ENCODE measurements at places on chromosomes 16 and 17.

DNA sequence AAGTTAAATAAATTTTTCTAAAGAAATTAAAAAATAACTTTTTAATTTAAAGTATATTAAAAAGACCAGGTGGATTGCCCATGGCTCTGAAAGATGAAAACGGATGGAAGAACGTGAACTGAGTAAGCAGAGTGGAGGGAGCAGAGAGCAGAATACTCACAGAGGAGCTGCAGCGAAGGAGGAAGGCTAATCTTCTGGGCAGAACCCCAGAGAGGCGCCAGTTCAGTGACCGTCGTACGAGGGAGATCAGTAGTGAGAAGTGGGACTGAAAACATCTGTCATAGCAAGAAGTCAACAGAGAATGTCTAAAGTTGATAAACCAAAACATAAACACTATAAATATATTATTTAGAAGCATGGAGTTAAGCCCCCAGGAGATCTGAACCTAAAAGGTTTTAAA lies 34.9 kb downstream of the UBE2G1 start:
- DNase-seq, result no peak

DNA sequence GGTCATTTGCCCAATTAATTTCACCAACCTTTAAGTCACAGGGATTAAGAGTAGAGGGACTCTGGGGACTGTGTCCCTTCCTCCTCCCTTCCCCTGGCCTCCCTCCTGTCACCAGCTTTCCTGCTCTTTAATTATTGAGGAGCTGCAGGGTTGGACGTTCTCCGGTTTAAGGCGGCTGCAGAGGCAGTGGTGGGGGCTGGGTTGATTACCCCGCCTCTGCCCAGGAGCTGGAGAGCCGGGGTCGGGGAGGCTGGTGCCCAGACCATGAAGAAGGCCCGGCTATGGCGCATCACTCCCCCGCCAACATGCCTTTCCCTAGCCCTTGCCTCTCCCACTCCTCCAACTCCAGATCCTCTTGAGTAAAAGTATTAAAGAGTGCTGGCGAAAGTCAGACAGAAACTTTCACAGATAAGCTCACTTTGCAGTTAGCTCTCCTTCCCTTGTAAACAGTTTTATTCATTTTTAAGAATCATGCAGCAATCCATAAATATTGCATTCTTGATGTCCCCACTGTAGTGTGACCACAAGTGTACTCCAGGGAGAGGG lies 1.1 kb upstream of the FOXJ1 start:
- DNase-seq, result no peak

- no peak for DNase-seq
Observed at GRCh38 chr16:1327619-1327947, 5.9 kb upstream of the BAIAP3 start.

- DNase-seq, result no peak
Observed at GRCh38 chr16:72159801-72160200, 12.2 kb downstream of the PMFBP1 start.

DNA sequence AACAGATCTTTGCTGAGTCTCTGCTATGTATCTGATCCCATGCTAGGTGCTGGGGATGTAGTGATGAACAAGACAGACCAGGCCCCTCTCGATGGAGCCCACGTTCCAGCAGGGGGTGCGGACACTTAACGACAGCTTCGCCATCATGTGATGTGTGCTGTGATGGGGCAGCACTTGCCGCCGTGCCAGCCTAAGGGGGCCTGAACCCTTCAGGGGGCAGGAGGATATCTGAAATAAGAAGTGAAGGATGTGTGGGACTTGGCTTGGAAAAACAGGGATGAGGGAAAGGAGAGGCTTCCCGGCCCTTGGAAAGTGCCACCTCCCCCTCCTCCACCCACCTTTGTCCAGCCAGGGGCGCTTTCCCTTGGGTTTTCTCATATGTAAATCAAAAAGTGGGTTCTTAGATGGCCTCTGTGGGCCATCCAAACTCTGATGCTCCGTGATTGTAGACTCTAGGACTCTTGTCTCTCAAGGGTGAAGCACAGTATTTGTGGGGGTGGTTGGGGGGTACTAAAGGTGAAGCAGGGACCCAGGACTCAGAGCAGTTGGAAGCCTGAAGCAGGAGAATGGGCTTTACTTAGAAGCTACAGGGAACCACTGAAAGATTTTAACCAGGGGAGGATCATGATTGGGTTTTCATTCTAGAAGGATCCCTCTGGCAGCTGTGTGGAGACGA lies 4.0 kb upstream of the DLX3 start:
- DNase-seq, result no peak

- DNase-seq, result no peak
Observed at GRCh38 chr17:55410722-55411462, 10.7 kb downstream of the MMD start.

- DNase-seq, result no peak
Observed at GRCh38 chr17:78255953-78256706, 24.7 kb downstream of the TMEM235 start.

GRCh38 chr17:36808180-36808661 lies 129.1 kb upstream of the LHX1 start:
- DNase-seq, result no peak

DNA sequence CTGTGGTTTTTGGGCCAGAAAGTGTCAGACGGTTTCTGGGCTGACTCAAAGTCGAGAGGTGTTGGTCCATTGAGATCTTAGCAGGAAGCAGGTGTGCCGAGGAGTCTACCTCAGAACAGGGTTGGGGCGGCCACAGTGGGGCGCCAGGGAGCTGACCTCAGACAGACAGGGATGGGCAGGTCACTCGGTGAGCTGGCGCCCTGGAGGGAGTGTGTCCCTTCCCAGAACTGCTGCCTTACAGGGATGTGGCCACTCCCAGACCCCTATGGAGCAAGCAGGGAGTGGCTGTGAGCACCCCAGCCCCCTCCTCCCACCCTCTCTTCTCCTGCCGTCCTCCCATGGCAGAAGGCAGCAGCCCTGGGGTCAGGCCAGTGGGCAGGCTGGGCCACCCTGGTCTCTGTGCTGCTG lies 14.0 kb upstream of the DPEP1 start:
- no peak for DNase-seq

- DNase-seq, result peak; percentile 90
Observed at GRCh38 chr17:19004421-19005136, at the start of gene FAM83G. Gene FAM83G, minus strand, starts transcription at chr17:19004764. Its CDS starts 723 bp downstream, at chr17:19004041.

GRCh38 chr17:9976283-9977179 lies 71.5 kb upstream of the RCVRN start:
- DNase-seq, result no peak

DNA sequence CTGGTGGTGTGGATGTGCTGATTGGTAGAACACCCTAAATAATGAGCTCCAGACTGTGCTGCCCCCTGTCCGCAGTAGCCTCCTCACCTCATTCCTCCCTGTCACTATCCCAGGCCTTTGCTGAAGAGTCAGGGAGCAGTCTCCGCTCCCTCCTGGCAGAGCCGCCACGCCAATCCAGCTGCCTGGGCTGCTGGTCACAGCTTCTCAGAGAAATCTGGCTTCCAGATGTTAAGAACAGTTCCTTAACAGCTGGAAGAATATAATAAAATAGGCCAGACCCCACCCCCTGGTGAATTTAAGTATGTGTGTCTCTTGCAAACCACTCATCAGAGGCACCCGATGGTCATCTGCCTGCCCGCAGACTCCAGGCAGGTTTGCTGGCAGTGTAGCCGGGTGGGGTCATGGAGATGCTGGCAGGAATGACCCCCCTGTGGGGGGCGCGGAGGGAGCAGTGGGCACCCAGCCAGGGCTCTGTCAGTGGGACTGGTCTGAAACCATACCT lies 161.0 kb downstream of the CCDC182 start:
- DNase-seq, result no peak

- DNase-seq, result no peak
Observed at GRCh38 chr17:31820691-31821435, 38.2 kb downstream of the COPRS start.

DNA sequence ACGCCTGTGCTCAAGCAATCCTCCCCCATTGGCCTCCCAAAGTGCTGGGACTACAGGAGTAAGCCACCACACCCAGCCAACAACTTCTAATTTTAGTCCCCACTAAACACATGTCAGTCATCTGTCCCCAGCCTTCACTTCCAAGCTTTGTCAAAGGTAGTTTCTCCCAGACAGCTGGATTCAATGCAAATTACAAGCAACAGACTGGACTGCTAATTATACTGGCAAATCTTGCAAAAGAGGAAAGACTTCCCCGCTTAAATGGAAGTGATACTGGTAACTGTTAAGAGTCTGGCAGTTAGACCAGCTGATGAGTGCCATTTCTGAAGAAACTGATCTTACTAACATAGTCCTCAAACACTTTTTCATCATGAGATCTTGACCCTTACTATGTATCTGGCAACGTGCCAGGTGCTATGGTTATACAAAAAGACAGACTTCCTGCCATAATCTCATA lies 8.2 kb upstream of the GGA2 start:
- DNase-seq, result no peak

- DNase-seq, result no peak
Observed at GRCh38 chr17:79945591-79946255, 89.9 kb downstream of the TBC1D16 start.

- no peak for DNase-seq
Observed at GRCh38 chr17:11564589-11565380, 33.5 kb upstream of the DNAH9 start.

- DNase-seq, result no peak
Observed at GRCh38 chr17:79984045-79984840, 51.4 kb downstream of the TBC1D16 start.

DNA sequence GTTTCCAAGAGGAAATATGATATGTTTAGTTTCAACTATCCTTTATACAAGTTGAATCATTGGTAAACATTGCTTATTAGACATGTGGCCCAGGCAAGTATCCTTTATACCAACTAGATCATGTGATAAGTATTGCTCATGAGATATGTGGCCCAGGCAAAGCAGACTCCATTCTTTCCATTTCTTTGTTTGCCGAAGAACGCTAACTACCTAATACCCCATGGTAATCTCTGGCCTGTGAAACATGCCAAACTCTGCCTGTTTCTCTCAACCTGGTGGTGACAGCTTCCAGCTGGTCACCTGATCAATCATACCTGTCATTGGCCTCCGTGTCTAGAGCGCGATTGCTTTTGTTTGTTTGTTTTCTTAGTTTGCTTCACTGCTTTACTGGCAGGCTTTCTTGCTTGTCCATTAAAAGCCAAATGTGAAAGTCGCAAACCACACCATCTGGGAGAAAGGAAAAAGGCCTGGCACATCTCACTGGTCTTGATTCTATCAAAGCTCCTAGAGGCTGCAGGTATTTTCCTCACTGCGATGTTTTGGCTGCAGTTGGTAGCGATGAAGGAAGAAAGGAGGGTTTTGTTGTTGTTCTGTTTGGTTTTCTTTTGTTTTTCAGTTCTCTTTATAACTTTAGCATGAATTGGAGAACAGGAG lies 686.2 kb downstream of the KCNJ2 start:
- DNase-seq, result no peak

- no peak for DNase-seq
Observed at GRCh38 chr16:86180244-86180643, 281.3 kb downstream of the IRF8 start.
